ENCODE measurements at places on chromosomes 2 and 18. TPM values are rescaled to one million over a fixed set of nuclear protein-coding genes. Genes with fewer than 3 reads are reported as not detected.

DNA sequence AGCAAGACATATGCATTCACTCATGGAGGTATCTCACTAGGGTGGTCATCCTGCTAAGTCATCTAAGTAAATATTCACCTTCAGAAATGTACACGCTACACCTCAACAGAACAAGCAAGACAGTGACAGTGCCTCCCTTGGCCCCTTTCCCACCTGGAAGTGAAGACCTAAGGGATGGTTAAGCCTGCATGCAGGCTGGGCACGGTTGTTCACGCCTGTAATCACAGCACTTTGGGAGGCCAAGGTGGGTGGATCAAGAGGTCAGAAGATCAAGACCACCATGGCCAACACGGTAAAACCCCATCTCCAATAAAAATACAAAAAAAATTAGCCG, 4.4 kb downstream of the LIMS2 start:
- no peak for DNase-seq
- H3K4me3 ChIP-seq = no peak overlapping the region
- no peaks in the 10 kb centered on the region for H3K36me3 ChIP-seq
- H3K4me1 ChIP-seq = no peaks in the 10 kb centered on the region
- no peak overlapping the region for H3K27ac ChIP-seq

- H3K27me3 ChIP-seq = no peaks in the 10 kb centered on the region
- H3K27ac ChIP-seq = no peak overlapping the region
- peaks cover 2% of the 10 kb centered on the region for H3K4me1 ChIP-seq
Observed at GRCh38 chr18:50981381-50981780, 13.5 kb downstream of the ELAC1 start.

DNA sequence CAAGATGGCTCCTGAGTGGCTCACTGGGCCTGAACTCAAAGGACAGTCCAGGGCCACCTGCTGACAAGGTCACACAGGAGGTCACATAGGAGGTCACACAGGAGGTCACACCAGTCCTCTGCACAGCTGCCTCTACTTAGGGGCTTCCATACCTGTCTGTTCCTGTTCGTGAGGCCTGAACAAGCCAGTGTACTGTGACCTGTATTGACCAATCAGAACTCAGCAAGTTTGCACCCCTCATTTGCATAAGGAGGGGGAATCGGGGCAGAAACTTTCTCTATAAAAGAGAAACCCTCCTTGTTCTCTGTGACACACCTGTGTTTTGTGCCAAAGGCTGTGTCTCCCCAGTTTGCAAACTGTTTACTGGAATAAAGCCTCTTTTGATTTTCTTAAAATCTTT, 478.9 kb downstream of the EIPR1 start:
- no peak for DNase-seq
- H3K4me1 ChIP-seq = no peaks in the 10 kb centered on the region
- H3K27ac ChIP-seq = no peak overlapping the region
- no peaks in the 10 kb centered on the region for H3K27me3 ChIP-seq
- H3K4me3 ChIP-seq = no peak overlapping the region

- no peaks in the 10 kb centered on the region for H3K4me1 ChIP-seq
- no peaks in the 10 kb centered on the region for H3K36me3 ChIP-seq
- H3K27ac ChIP-seq = peak overlapping the region; percentile 53
- H3K27me3 ChIP-seq = no peaks in the 10 kb centered on the region
- no peak overlapping the region for H3K4me3 ChIP-seq
- DNase-seq = no peak
Observed at GRCh38 chr2:46459694-46460093, 19.7 kb upstream of the TMEM247 start.

DNA sequence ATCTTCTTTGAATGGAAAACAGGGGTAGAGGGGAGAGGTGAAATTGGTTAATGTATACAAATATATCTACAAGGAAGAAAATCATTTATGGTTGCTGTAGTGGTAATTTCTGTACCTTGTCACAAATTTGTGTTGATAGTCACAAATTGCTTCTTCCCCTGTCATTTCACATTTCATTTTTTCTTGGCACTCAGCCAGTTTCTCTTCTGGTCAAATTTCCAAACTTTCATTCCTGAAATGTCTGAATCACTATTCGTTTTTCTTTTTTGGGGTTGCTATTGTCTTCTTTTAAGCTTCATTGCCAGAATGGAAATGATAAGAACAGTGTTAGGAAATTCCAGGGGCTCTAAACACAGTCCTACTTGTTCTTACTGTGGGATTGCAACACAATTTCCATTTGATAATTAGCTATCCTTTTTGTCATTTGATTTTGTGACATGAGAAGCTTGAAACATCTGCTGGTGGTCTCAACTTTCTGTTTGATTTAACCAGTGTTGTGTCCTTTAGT, 136.0 kb upstream of the GCFC2 start:
- no peaks in the 10 kb centered on the region for H3K27me3 ChIP-seq
- no peak overlapping the region for H3K4me3 ChIP-seq
- DNase-seq = no peak
- H3K36me3 ChIP-seq = no peaks in the 10 kb centered on the region
- H3K27ac ChIP-seq = no peak overlapping the region
- H3K4me1 ChIP-seq = no peaks in the 10 kb centered on the region

DNA sequence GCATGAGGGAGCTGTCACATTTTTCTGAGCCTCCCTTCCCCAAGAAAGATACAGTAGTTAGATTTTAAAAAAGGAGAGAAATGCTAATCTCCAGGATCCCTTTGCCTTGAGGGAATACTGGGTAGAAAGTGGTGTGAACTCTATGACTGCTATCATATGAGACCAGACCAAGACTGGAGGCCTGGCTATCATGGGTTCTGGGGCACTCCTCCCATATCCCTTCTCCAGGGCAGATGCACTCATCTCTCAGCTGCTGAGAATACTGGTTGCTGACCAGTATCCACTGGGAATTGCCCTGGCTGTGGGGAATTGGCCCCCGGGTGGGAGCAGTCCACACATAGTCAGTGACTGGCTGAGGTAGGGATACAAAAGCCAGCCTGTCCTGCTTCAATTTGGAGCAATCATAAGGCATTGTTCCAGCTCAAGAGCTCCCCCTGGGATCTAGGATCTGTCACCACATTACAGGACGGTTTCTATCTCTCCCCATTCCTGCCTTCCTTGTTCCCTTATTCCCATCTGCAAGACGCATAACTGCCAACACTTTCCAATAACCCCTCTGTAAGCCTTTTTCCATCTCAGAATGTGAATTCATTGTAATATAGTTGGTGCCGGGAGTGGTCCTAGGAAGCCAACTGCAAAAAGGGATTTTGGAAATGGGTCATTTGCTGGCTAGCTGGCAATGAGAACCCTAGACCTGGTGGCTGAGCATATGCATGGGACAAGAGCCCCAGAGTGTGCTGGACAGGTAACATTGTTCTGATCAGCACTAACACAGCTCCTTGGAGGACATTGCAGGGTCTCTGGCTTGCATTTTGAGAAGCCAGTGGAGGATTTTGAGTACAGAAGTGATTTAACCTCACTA, 35.4 kb upstream of the REEP1 start:
- H3K27ac ChIP-seq = no peak overlapping the region
- peak; percentile 57 for DNase-seq
- no peak overlapping the region for H3K4me3 ChIP-seq
- no peaks in the 10 kb centered on the region for H3K36me3 ChIP-seq
- H3K4me1 ChIP-seq = no peaks in the 10 kb centered on the region

DNA sequence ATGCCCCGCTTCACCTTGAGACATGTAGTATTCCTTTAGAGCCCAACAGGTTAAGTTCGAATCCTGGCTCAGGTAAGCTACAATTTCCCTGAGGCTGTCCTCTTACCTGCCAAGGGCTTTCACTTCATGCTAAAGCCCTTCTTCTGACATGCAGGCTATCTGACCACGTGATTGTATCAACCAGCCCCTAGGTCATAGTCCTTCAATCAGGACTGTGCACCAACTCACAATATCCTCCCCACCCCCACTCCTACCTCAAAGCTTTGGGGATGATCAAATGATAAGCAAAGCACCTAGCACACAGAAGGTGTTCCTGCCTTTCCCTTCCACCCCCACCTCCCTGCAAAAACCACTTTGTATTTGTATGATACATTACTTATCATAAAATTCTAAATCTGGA, 78.9 kb downstream of the AAK1 start:
- no peak overlapping the region for H3K4me3 ChIP-seq
- H3K4me1 ChIP-seq = peaks cover 30% of the 10 kb centered on the region
- H3K36me3 ChIP-seq = no peaks in the 10 kb centered on the region
- no peaks in the 10 kb centered on the region for H3K27me3 ChIP-seq
- DNase-seq = no peak
- no peak overlapping the region for H3K27ac ChIP-seq

DNA sequence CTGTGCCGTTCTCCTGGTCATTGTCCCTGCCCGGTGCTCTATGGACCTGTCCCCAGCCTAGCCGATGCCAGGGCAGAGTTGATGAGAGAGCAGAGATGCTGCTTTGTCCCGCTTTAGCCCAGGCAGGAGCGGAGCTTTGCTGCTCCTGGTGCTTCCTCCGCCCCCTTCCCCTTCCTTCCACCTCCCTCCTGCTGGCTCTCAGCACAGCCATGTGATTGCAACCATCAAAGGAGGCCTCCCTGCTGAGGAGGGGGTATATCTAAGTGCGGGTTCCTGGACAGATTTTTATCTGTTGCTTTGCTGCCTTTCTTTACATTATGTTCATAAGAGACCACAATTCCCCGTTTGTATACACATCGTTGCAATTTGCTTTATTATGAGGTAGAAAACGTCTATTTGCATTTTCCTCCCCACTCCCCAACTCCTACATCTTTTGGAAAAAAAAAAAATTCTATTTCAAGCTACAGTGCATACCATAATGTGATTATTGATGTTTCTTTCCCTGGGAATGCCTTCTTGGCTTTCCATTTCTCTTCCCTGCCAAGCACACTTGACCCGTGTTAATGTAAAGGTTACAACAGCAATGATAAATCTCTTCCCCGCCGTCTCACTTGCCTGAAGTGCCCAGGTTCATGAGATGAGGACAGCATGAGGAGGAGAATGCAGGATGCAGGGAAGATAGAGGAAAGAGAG, 25.4 kb downstream of the ALPK2 start:
- no peak overlapping the region for H3K4me3 ChIP-seq
- peaks cover 2% of the 10 kb centered on the region for H3K4me1 ChIP-seq
- no peaks in the 10 kb centered on the region for H3K27me3 ChIP-seq
- H3K27ac ChIP-seq = no peak overlapping the region
- no peaks in the 10 kb centered on the region for H3K36me3 ChIP-seq
- DNase-seq = no peak

- no peaks in the 10 kb centered on the region for H3K4me1 ChIP-seq
- no peak overlapping the region for H3K4me3 ChIP-seq
- no peaks in the 10 kb centered on the region for H3K27me3 ChIP-seq
- no peaks in the 10 kb centered on the region for H3K36me3 ChIP-seq
Observed at GRCh38 chr2:68800027-68800401, 65.4 kb downstream of the ARHGAP25 start.

DNA sequence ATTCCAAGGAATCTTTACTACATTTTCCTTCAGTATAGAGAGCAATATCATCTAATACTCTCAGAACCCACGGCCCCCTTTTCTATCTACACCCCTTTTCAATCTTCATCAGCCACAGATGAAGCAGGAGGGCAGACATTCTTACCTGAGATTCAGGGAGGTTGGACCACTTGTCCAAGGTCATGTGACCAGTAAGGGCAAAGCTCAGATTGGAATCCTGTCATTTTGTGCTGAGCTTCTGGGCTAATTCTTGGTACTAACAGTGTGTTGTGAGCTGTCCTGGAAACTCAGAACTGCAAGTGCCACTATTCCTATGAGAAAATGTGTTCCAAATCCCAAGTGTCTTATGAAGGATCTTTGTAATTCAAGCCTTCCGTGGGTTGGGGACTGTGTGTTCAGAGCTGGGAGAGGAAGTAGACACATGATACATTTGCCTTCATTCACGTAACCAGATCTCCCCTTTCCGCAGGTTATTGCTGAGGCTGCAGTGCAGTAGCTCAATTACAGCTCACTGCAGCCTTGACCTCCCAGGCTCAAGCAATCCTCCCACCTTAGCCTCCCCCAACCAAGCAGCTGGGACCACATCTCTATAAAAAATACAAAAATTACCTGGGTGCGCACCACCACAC, 3.3 kb downstream of the CHRNA1 start:
- no peaks in the 10 kb centered on the region for H3K36me3 ChIP-seq
- no peak overlapping the region for H3K27ac ChIP-seq
- H3K4me3 ChIP-seq = no peak overlapping the region
- peak; percentile 67 for DNase-seq
- no peaks in the 10 kb centered on the region for H3K27me3 ChIP-seq

DNA sequence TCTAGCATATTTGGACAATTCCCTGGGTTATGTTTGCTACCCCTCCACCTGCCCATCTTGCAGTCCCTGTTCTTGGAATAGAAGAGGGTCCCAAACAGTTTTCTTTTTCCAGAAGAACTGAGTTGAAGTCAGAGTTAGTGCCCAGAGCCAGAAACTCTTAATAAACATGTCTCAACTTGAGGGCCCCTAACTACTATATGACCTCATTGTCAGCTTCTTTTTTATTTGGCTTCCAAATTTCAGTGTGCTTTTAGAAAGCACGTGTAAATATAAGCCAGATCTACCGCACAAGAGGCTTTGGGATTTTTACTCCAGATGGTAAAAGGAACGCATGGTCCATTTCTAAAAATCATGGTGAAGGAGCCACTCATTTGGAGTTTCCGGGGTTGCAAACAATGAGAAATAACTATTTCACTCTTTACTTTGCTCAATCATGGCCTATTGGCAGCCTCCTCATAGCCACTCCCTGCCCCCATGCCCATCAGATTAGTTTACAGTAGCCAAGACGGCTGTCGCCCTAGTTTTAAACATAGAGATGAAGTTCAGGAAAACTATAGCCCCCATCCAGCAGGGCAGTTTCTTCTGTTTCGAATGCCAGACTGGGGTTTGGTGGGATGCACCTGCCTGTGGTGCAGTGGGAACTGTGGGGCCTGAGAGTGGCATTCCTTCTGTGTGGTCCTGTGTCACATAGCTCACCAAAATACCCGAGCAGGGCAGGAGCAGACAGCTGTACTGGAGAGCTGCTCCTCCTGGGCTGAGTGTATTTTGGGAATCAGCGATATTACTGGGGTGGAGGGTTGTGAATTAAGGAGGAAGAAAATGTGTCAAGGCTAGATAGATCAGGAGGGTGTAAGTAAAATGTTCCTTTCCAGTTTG, 1.7 kb downstream of the MAPRE3 start:
- H3K27ac ChIP-seq = no peak overlapping the region
- H3K4me3 ChIP-seq = no peak overlapping the region
- peaks cover 4% of the 10 kb centered on the region for H3K4me1 ChIP-seq
- H3K27me3 ChIP-seq = no peaks in the 10 kb centered on the region
- H3K36me3 ChIP-seq = no peaks in the 10 kb centered on the region

Gene SLC30A3
- total RNA-seq = 0.31 TPM

Gene GFPT1
- total RNA-seq = 43.1 TPM

Gene STAT4
- 8.5 TPM for total RNA-seq

Gene SIX3
- 0.16 TPM for total RNA-seq

Gene CD207
- 0.66 TPM for total RNA-seq

Gene HJURP
- 0.94 TPM for total RNA-seq

Gene IL1R2
- 20.0 TPM for total RNA-seq

Gene CCBE1
- total RNA-seq = 2.2 TPM
